ENCODE measurements at places on chromosomes 5 and 9.

- no peak for DNase-seq
Observed at GRCh38 chr5:165272436-165272835, 1767.0 kb downstream of the MAT2B start.

- DNase-seq, result no peak
Observed at GRCh38 chr5:38621840-38622437, 65.5 kb upstream of the LIFR start.

DNA sequence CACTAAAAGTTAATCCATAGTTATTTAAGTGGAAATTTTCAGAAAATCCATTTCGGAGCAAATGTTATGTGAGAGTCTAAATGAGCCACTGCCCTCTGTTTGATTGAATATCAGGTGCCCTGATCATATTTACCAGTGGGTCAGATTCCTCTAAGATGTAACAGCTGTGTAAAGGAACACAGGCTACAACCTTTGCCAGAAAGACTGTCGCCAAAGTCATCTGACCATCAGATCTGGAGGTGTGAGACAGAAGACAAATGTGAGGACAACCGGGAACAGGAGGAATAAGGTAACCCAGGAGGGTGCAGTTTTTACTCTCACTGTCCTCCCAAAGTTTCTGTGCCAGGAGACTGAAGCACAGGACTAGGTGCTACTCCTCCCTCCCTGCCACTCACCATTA is 90.8 kb downstream of the CAAP1 start:
- no peak for DNase-seq

GRCh38 chr9:98164912-98165311 is 27.5 kb downstream of the CORO2A start:
- no peak for DNase-seq

GRCh38 chr9:8706998-8707397 is 907.4 kb upstream of the DMAC1 start:
- no peak for DNase-seq

GRCh38 chr5:150278046-150278730 is 11.4 kb downstream of the CAMK2A start:
- no peak for DNase-seq

- DNase-seq, result no peak
Observed at GRCh38 chr5:137273511-137273910, 225.6 kb downstream of the SPOCK1 start.

- DNase-seq, result no peak
Observed at GRCh38 chr5:73437777-73438644, 10.6 kb downstream of the FOXD1 start.

Data from iPS-NIHi11 (cell line).